ENCODE measurements at places on chromosomes 1 and 21.

GRCh38 chr1:44072204-44072603 lies 40.9 kb upstream of the SLC6A9 start:
- no peak for DNase-seq

DNA sequence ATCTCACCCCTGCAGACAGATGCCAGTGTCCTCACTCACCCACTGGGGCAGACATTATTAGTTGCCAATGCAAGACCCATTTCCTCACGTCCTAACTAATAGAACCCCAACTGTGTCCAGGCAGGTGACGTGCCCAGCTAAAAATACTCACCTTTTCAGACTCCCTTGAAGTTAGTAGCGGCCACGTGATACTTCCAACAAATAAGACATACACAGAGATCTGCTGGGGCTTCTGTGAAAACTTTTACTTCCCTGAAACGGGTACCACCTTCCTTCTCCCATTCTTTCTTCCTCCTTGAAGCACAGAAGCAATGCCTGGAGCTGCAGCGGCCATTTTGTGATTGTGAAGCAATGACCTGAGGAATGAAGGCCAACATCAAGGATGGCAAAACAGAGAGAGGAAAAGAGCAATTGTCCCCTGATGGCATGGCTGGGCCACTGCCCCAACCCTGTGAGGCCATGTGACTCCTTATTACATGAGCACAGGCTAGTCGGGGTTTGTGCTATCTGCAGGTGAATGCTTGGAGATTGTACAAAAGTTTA lies 74.4 kb upstream of the TMPRSS2 start:
- no peak for DNase-seq

DNA sequence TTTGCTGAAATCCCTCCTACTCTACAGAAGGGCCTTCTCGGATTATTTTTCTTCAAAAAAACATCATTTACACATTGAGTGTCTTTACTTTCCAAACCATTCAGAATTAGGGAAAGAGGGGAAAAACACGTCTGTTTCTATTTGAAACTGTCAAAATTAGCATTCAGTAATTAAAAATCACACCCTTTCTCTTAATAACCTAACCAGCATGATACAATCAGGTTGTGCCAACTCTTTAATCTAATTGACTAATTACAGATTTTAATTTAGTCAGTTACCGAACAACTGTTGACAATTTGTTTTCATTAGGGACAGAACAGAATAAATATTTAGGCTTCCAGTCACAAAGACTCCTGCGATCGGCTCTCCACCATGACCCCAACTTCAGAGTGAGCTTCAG lies 18.8 kb downstream of the SSBP3 start:
- no peak for DNase-seq

- DNase-seq: no peak
Observed at GRCh38 chr1:183093786-183094298, 70.6 kb downstream of the LAMC1 start.

GRCh38 chr1:207913951-207914350 lies 3.0 kb upstream of the CD34 start:
- no peak for DNase-seq

- no peak for DNase-seq
Observed at GRCh38 chr1:156949127-156949526, 28.7 kb downstream of the LRRC71 start.

GRCh38 chr1:15137809-15138208 lies 15.7 kb upstream of the TMEM51 start:
- DNase-seq: no peak

DNA sequence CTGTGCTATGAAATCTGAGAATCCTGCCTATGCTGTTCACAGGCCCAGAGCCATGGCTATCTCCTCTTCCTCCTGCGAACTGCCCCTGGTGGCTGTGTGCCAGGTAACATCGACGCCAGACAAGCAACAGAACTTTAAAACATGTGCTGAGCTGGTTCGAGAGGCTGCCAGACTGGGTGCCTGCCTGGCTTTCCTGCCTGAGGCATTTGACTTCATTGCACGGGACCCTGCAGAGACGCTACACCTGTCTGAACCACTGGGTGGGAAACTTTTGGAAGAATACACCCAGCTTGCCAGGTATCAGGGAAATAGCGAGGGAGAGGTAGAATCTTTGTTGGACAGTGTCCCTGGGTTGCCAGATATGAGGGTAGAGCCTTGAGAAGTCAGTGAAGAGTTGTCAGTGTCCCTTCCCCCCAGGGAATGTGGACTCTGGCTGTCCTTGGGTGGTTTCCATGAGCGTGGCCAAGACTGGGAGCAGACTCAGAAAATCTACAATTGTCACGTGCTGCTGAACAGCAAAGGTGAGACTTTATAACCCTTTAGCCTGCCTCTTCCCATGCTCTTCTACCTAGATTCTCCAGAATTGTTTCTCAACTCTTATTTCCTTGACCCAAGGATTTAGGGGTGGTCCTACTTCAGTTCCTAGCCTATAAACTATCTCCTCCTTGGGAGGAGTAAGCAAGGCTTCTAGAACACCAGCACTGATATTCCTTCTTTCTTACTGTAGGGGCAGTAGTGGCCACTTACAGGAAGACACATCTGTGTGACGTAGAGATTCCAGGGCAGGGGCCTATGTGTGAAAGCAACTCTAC lies 1.4 kb downstream of the NIT1 start:
- DNase-seq: no peak

- peak; percentile 39 for DNase-seq
Observed at GRCh38 chr1:41917835-41918449, 780 bp downstream of the HIVEP3 start.

DNA sequence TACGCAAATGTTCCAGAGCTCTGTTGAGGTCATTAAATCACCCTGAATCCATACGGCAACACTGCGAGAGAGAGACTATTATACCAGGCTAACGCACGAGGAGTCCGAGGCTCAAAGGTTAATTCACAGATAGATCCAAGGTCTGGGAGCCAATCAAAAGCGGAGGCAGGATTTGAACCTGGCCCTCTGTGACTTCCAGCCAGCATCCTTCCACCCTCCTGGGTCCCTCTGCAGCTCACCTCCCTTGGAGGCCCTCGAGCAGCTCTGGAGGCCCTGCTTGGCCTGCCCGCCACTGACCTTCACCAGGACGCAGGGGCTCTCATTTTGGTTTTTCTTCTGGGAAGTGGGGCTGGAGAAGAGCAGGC lies 42.1 kb downstream of the KIAA1614 start:
- no peak for DNase-seq

DNA sequence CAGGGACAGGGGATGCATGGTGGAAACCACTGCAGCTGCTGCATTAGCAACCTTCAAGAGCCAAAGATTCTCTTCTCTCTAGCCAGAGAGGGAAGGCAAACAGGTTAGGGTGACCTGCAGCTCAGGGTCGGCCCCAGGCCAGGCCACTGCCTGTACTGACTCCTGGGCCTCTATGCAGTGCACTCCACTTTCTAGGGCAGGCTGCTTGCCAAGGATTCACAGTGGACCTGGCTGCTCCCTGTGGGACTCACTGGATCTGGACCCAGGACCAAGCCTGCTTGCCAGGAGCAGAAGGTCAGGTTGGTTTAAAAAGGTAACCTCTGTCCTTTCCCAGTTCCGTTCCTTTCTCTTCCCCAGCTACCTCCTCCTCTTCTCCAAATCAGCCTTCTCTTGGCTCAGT lies 52.4 kb downstream of the HIVEP3 start:
- DNase-seq: no peak

DNA sequence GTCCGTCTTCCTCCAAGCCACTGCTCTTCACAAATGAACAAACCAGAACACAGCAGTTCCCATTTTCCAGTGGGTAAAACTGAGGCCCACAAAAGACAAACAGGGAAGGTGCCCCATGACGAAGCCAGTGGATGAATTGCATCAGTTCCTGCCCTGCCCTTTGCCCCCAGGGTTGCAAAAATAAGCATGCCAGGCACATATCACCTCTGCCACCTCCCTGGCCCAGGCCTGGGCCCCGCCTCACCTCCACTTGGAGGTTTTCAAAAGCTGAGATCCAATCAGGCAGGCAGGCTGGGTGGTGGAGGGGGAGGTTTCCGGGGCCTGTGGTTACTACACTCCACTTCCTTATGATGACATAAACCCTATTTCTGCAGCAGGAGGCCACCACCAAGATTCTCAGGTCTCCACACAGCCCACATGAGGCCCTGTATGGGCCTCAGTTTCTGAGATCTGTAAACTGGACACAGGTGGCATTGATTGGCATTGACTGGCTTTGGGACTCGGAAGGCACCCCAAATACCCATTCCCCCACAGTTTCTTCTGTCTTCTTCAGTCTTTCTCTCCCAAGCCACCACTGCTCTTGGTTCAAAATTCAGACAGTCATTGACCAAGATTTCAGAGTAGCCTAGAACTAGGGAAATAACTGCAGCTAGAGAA lies 4.1 kb downstream of the KIF21B start:
- DNase-seq: no peak

GRCh38 chr1:56052041-56052440 lies 527.3 kb downstream of the PLPP3 start:
- DNase-seq: no peak

DNA sequence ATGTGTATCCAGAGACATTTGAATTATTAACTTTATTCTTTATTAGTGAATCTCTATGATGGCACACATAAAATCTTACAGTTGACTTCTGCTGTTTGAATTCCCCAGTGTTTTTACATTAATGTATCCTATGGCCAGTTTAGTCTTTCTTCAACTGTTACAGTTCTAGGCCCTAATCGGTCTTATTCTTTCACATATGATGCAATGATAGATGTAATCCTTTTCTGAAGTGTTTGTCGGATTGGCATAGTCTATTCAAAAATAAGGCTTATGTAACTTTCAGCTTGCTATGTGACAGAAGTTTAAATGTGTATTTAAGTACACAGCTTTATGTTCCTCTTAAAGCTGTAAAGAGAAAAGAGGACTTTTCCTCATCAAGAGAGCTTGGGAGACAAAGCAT lies 26.4 kb upstream of the KIAA1614 start:
- DNase-seq: no peak

- no peak for DNase-seq
Observed at GRCh38 chr21:41228492-41228891, 60.5 kb downstream of the BACE2 start.

- no peak for DNase-seq
Observed at GRCh38 chr21:27108228-27108627, 141.3 kb upstream of the ADAMTS5 start.

- DNase-seq: peak; percentile 62
Observed at GRCh38 chr1:226736908-226737818, 1.9 kb downstream of the ITPKB start.

- no peak for DNase-seq
Observed at GRCh38 chr1:169089776-169090175, 16.7 kb upstream of the ATP1B1 start.

DNA sequence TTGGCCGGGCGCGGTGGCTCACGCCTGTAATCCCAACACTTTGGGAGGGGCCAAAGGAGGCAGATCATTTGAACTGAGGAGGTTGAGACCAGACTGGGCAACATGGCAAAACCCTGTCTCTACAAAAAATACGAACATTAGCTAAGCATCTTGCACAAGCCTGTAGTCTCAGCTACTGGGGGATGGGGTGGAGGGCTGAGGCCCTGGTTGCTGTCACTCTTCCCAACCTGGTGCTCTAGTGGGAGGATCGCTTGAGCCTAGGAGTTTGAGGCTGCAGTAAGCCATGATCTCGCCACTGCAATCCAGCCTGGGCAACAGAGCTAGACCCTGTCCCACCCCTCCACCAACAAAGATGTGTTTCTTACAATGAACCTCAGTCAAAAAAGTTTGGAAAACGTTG lies 2.8 kb downstream of the PHGDH start:
- no peak for DNase-seq

DNA sequence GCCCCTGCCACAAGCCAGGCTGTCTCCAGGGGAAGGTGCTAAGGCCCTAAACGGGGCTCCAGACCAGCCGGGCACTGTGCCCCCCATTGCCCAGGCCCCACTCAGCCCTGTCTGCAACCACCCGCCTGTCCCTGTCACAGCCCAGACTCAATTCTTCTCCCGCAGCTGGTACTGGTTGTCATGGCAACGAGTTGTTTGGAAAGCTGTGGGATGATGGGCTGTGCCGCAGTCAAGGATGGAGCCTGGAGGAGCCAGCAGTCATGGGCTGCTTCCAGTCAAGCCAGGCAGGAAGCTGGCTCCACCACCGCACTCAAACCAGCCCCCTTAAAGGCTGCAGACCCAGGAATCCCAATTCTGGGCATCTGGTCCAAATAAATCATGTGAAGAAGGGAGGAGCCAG lies 4.2 kb downstream of the SPOCD1 start:
- DNase-seq: peak; percentile 85

DNA sequence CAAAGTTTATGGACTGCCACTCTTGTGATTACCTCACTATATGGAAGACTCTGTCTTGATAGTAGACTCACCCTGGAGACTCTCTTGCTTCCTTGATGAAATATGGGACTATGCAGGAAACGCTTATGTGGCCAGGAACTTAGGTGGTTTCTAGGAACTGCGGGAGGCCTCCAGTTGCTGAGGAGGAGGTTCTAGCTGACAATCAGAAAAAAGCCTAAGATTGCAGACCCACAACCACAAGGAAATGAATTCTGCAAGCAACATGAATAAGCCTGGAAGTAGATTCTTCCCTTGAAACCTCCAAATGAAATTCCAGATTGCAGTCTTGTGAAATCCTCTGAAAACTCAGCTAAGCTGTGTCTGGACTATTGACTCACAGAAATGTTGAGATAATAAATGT lies 88.9 kb upstream of the COL11A1 start:
- no peak for DNase-seq

DNA sequence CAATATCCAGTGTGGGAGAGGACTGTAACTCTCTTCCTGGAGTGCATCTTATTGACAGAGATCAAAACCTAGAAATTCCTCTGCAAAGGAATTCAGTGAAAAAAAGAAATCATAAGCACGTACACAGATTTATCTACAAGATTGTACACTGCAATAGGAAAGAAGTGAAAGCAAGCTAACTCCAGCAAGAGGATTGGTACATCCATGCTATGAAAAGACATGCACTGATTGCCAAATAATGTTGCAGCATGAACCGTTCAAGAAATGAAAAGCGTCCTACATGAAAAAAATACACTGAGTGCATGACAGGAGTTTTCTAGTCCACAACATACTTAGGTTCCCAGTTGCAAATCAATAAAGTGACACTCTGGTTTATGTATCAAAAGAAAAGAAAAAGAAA lies 1.9 kb upstream of the MGST3 start:
- no peak for DNase-seq

GRCh38 chr21:36929622-36930021 lies 36.8 kb downstream of the HLCS start:
- DNase-seq: peak; percentile 16

DNA sequence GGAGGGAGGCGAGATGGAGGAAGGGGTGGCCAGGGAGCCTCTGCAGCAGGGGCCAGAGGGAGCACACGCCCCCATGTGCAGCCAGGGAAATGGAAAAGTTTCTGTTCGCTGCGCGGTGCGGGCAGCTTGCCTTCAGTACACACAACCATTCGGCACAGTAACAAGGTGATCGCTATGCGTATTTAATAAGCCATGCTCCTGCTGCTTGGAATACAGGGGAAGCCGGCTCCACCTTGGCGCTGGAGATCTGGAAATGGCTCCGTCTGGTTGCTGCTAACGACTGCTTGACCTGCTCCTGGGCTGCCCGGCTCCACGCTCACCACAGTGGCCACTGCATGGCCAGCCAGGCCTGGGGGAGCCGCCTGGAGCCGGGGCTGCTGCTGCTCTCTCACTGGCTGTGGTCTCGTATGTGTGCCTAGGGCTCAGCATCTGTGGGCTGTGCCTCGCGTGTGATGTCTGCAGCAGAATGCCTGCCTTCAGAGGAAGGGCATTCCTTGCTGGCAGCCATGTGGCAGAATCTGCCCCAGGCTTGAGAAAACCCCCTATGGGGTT lies 86.4 kb upstream of the ACTL8 start:
- DNase-seq: no peak

All from substantia nigra (tissue), 51 donors.